Muscle of arm (tissue), 14 donors: ENCODE measurements at places on chromosomes 7 and 10.

GRCh38 chr7:2666155-2666554, 21.8 kb upstream of the AMZ1 start:
- DNase-seq: no peak

DNA sequence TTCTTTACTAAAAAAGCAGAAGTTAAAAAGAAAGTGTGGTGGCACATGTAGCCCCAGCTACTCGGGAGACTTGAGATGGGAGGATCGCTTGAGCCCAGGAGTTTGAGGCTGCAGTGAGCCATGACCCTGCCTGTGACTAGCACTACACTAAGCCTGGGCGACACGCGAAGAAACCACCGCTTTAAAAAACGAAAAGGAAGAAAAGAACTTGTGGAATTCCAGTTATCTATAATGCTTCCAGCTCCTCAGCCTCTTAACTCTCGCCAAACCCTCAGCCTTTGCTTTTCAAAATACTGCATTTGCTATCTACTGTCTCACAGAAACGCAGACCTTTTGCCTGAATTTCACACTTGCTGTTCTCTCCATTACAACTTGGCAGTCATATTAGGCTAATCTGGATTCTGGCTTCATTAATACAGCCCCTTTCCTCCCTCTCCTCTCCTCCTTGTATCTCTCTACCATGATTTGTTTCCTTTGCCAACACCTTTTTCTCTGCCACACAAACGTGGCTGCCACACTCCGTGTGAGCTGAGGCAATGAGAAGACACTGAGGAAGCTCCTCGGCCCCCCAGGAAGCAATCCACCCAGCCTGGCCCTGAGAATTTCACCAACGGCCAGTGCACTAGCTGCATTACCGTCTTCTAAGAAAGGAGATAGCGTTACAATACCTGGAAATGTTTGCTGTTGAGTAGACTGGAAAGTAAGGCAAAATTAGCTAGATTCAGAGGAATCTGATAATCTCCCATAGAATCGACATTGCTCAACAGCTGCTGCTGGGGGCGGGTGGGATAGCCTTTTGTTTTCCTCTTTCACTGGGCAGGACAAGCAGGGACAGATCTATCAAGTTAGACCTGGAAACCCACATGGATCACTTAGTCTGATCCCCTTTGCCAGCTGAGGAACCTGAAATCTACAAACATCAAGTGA, 37.2 kb downstream of the CALML5 start:
- no peak for DNase-seq

- no peak for DNase-seq
Observed at GRCh38 chr10:16741540-16741939, 75.7 kb downstream of the RSU1 start.

DNA sequence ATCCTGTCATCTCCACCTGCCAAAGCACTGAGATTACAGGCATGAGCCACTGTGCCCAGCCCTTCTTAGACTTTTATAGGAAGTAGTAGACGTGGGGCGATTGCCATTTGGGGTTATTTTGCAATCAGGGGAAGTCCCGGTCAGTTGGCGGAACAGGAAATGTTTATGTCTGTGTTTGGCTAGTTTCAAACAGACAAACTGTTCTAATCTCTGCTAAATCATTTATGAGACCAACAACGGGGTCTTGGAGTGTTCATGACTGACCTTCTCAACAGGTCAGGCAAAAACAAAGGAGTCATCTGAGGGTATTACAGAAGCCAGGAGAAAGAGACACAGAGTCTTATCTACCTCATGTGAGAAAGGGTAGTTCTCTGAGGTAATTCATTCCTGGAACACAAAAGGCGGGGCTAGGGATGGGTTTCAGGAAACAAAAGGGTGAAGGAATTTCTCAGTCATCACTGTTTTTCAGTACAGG, 6.6 kb upstream of the TPK1 start:
- DNase-seq: no peak

DNA sequence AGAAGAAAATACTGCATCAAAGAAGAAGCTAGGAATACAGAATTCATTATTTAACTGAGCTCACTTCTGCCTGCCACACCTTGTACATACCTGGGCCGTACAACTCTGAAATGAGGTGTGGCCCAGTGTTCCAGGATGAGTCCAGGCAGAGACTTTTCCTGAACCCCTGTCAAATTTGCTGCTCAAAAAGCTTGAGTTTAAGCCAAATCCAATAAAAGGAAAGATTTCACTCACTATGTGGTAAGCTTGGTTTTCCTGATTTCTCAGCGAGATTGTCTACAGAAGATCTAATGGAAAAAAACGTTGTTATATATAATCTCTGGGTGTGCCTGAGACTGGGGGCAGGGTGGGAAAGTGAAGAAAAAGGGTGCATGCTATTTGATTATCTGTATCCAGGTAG, 72.1 kb upstream of the EGFR start:
- DNase-seq: no peak

GRCh38 chr10:75367021-75367487, 34.5 kb downstream of the ZNF503 start:
- no peak for DNase-seq

DNA sequence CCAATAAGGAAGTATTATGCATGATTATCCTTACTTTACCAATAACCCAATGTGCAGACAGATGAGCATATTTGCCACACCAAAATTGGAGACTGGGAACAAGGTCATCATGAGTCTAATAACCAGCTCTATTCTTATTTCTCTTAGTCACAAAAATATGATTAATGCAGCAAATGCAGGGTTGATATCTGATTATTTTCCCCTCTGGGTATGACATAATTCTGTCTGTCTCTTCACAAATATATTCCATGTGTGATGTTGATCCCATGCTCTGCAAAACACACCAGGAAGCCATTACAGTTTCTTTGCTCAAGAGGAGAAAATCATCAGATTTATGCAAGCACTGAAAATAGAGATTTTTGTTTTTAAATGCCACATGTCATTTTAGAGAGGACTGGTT, 196.5 kb upstream of the DGKB start:
- peak; percentile 27 for DNase-seq

DNA sequence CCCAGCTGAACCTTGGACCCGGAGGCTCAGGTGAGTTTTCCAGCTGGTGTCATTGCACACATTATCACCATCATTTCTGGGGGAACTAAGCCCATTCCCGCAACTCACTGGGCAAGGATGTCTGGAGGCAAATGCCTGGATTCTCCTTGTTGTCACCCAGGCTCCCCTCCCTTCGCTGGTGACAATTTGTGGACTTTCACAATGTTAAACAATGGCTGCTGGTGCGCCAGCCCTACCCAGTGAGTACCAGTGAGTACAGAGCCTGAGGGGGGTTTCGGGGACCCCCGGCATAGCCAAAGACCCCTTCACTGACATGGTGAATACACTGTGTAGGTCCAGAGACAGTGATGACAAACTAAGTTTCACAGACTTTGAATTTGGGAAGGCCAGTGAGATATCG, 189.2 kb downstream of the ADARB2 start:
- DNase-seq: no peak

DNA sequence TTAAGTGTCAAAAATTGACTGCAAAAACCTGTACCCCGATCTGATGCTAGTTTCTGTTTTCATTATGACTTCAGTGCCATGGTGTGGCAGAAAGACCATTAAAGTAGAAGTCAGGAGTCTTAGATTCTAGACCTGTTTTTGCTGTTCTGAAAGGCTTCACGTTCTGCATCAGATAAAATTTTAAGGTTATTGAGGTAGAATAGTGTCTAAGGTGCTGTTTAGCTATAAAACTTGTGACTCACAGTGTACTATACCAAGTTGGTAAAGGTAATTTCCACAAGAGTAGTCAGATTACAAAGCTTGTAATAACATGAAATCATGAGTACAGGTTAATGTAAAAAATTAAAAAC, 38.6 kb downstream of the ZNRF2 start:
- no peak for DNase-seq

DNA sequence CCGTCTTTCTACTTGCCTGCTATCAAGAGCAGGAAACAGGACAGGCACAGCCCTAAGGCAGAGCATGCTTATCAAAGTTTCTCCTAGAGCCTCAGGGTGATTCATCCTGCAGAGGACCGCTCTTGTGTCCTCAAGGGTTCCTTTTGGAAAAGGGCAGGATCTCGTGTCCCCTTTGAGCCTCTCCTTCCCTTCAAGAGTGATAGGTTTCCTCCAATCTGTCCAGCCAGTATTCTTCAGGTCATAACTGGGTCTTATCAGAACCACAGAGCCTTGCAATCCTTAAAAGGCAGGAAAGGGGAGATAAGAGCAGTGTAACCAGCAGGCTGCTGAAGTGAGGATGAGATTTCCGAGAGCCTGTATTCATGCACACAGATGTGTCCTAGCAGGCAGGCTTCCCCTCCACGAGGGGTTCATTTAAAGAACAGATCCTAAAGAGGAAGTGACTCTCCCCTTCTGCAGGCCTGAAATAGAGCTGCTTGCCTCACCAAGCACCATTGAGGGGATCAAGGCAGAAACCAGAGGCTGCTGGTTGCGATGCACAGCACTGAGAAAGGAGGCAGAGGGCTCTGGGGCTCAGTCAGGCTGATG, 90.5 kb upstream of the SVIL start:
- DNase-seq: no peak

DNA sequence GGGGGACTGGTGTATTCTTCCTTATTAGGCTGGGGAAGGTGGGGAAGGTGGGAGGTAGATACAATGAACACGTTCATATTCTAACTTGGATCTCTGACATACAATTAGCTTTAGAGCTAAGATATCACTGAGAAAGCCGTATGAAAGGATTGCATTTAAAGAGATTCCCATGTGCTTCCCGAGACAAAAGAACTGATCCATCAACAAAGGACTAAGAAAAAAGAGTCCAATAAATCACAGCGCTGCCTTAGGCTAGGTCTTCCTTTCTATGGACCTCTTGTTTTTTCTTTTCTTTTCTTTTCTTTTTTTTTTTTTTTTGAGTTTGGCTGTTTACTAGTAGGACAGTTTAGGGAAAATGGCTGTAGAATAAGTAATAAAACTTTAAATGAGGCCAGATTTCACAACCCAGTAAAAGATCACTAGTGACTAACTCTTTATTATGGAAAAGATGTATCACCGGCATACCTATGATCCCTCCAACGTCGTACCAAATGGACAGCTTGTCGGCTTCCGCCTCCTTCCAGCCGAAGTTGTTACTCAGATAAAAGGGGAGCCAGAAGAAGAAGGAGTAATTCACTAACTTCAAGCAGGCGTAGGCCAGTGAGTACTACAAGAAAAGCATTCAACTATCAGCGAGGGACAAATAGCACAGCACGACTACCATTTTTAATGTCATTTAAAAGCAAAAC, 50.0 kb downstream of the SLC37A3 start:
- DNase-seq: no peak

GRCh38 chr7:101140339-101140699, 13.4 kb downstream of the SERPINE1 start:
- no peak for DNase-seq
